Stimulated activated CD4-positive, alpha-beta T cell treated with anti-CD3 and anti-CD28 coated beads, TNF-alpha, amount 100 ng/mL, for 48 hours (primary cell): ENCODE measurements at places on chromosomes 6 and 20.

- DNase-seq: no peak
These were observed 25.9 kb downstream of the C6orf62 start for GRCh38 chr6:24692848-24693592.

DNA sequence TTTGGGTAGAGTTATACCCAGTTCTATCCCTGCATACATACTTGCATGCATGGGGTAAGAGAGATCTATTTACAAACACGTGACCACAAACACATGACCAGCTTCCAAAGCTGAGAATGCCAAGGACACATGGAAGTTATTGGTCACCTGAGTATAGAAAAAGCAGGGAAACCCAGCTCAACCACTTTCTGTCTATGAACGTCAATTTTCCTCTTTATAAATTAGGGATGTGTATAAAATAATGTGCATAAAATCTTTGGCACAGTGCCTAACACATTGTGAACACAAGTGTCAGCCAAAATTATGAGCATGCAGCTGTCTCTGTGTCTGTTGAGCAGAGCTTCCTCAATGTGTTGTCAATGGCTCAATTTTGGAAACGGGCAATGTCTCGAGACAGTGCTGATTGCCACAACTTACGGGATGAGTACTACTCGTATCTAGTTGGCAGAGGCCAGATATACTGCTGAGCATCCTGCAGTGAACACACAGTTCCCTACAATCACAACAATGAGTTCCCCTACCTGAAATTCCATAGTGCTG is 44.9 kb downstream of the TPD52L1 start:
- DNase-seq: no peak

- no peak for DNase-seq
These were observed 62.9 kb downstream of the TENT5A start for GRCh38 chr6:81689580-81689979.

DNA sequence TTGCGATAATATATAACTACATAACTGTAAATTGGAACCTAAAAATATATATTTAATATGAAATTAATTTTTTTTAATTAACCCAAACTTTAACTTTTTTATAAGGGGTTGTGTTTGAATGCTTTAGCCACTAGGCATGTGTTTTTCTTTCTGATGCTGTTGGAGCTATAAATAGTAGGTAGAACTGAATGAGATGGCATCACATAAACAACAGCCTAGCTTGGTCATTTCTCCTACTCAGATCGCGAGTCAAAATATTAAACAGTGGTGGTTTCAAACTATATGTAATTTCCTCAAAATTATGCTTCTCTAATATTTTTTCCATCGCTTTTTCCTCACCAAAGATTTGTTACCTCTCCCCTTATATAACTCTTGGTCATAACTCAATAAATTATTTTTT is 243.2 kb downstream of the ARID1B start:
- no peak for DNase-seq

DNA sequence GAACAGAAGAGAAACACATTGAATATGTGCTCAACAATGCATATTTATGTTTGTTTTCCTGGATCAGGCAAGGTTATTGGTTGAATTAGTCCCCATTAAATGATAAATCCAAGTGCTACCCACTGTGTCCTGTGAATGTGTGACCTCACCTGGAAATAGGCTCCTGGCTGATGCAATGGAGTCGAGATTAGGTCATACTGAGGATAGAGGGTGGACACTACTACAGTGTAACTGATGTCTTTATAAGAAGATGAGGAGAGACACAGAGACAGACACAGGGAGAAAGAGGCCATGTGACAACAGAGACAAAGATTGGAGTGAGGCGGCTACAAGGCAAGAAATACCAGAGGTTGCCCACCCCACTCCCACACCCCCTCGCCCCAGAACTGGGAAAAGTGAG is 559.3 kb downstream of the C6orf118 start:
- DNase-seq: no peak

- no peak for DNase-seq
These were observed 70.8 kb downstream of the NDUFAF5 start for GRCh38 chr20:13855613-13856012.

- DNase-seq: no peak
These were observed 4.4 kb upstream of the HELZ2 start for GRCh38 chr20:63578224-63579016.

DNA sequence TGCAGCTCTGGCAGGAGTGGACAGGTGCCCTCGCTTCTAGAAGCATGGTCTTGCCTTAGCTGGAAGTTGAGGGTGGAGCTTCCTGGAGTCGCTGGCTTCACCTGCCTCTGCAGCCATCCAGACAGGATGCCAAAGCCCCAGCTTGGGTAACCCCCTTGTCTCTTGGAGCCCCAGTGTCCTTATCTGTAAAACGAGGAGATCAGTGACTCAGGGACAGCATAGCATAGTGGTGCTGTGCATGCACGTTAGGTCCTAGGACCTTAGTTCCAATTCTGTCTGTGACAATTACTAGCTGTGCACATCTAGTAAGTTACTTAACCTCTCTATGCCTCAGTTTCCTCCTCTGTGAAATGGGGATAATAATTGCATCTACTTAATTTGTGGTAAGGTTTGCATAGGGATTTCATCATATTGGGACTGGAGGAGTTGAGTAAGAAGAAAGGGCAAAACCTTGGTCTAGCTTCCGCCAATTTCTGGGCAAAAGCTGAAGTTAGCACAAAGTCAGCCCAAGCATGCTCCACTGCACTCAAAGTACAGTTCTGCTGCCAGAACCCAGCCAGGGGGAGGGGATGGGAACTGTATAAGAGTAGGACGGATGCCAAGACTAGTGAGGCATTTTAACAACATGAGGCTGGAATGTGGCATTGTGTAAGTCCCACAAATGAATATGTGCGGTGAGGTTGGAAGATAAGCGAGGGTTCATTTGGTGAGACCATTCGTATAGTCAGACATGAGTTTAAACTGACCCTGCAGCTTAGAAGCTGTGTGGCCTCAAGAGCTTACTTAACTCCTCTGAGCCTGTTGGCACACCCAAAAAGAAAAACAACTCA is 24.5 kb downstream of the TOX2 start:
- DNase-seq: no peak

GRCh38 chr6:2485116-2485515 is 239.7 kb upstream of the GMDS start:
- DNase-seq: no peak
